Cardiac fibroblast (primary cell): ENCODE measurements at places on chromosomes 12 and 14.
A peak's percentile ranks its signal among the peaks of the same experiment; 100 is the strongest.

DNA sequence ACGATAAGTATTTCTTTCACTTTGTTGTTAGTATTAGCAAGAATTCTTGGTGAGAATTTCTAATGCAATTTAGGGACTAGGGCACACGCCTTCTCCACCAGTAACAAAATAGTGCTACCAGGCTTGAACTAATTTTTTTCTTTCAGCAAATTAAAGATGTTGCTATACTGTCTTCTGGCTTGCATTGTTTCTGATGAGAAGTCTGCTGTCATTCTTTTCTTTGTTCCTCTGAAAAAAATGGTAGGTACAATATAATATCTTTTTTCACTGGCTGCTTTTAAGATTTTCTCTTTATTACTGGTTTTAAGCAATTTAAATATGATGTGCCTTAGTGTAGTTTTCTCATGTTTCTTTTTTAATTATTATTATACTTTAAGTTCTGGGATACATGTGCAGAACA, 171.2 kb downstream of the PCNX1 start:
- DNase-seq: no peak

DNA sequence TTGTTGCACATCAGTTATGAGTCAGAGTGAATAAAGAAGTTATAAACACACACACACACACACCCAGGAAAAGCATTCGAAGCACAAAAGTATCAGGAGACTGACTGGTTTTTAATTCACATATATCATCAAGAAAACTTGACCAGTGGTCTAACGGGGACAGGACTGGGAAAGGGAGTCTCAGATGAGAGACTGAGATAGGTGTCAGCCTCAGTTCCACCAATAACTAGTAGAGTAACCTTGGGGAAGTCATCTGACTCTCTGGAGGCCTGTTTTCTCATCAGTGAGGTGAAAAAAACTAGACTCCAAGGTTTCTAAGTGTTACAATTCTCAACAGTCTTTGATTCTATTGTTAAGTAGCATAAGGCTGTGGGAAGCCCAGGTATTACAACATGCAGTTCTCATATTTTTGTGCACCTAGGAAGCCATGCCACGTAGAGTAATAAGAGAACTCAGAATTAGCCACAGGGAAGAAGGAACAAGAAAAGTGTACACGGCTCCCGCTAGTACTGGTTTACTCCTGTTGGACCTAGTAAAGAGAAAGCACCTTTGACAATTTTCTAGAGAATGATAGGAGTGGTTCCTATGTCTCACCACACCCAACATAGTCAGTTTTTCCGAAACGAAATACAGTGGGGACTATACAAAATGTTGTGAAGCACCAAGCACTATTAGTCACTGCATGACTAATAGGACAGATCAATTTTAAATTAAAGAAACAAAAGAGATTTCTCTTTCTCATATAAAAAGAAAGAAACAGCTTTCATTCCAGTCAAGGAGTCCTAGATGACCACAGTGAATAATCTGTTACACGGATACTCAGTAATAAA, 5.0 kb downstream of the PPTC7 start:
- DNase-seq: peak; percentile 95

DNA sequence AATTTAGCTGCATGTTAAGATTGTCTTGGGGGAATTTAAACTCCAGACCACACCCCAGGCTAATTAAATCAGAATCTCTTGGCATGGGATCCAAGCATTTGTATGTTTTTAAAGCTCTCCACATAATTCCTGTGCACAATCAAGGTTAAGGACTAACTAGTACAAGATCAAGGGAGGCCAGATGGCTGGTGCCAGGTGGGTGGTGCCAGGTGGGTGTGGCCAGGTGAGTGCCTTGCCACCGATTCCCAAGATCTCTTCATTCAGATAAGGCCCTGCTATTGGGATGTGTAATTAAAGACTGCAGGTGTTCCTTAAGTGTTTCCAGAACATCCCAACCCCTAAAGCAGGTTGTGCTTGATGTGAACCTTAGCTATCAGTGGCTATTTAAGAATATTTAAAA, 75.1 kb downstream of the NRXN3 start:
- DNase-seq: no peak

DNA sequence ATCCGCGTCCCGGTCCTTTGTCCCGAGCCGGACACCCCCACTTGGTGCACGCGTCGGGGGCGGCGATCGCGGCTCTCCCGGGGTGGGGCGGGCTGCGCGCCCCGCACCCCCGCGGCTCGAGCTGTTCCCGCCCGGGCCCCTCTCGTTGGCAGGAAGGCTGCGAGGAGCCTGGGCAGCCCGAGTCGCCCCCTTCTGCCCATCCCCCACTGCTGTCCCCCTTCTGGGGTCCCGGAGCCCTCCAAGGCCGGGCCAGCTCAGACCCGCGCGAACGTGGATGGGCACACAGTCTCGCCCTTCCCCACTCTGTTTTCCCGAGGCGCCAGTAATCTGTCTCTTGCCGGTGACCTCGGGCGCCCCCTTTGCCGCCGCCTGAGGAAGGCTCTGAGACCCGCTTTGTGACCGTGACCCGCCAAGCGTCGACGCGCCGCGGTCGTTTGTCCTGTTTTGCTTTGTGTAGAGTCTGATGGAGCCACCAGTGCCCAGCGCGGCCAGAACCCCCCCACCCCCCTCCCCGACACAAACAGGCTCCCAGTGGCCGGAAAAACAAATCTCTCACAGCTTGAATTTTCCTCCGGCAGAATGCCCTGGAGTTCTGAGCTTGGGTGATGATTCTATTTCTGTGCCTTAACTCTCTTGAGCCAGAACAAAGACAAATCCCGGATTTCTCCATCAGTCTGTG, 610 bp downstream of the C14orf132 start:
- DNase-seq: no peak

DNA sequence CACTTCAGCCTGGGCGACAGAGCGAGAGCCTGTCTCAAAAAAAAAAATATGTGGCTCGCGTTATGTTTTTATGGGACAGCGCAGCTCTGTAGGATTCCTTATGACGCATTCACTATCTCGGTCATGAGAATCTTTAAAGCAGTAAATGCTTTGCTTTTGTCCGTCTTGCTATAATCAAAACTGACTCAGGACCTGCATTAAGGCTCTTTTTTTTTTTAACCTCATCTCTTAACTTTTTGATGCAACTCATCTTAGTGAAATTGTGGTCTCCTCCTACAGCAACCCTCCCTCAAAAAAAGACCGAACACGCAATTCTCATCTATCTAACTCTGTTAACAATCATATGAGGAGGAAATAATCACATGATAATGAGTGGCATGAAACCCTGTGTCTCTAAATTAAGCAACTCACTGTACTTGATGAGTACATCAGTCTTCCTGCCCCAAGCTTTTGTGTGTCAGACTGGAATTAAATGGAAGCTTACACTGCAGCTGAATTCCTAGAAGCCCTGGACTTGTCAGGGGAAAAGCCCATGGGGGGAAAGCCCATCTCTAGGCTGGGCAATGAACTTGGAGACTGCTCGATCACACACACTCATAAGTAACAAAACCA, 4.3 kb downstream of the P2RX4 start:
- DNase-seq: peak; percentile 66

GRCh38 chr14:51424561-51425251, 184.7 kb downstream of the TMX1 start:
- DNase-seq: peak; percentile 89

GRCh38 chr12:4506870-4507269, 31.8 kb upstream of the RAD51AP1 start:
- peak; percentile 50 for DNase-seq

- peak; percentile 90 for DNase-seq
Measured at GRCh38 chr14:100012478-100013327, 52.5 kb upstream of the EVL start.

- no peak for DNase-seq
Measured at GRCh38 chr12:125577334-125577733, 512.1 kb downstream of the AACS start.

GRCh38 chr14:68891851-68892660, 87.0 kb downstream of the ACTN1 start:
- DNase-seq: peak; percentile 19

DNA sequence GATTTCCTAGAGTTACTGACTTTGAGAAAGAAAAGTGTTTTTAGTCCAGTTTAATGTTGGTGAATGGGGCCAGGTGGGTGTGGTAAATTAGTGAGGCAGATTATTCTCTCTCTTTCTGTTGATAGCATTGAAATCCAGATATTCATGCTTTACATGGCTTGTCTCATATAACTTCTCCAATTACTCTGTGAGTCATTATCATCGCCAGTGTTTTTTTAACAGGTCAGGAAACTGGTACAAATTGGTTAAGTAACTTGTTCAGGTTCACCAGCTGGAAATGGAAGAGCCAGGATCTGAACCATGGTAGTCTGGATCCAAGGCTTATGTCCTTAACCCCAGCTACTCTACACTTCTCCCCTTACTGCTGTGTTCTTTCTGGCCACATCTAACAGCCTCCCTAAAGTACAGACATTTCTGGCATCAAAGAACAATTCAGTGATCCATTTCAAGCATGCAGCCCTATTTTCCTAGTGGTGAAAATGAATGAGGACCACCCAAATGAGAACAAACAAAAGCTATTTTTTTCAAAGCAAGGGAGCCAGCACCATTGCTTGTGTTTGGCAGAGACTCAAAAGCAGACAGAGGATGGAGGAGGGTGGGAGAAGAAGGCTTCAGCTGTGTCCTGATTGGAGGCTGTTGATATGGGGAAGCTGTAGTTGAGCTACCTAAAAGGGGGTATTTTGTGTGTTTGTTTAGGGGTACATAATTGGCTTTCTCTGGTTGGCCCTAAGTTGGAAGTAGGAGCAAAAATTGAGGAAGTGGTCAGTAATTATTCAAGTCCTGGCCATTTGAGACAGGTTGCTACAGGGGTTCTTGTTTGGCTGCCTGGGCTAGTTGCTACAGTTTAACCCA, 1.7 kb downstream of the IRAK3 start:
- DNase-seq: peak; percentile 53

- no peak for DNase-seq
Measured at GRCh38 chr12:65889144-65889880, 65.0 kb downstream of the HMGA2 start.

DNA sequence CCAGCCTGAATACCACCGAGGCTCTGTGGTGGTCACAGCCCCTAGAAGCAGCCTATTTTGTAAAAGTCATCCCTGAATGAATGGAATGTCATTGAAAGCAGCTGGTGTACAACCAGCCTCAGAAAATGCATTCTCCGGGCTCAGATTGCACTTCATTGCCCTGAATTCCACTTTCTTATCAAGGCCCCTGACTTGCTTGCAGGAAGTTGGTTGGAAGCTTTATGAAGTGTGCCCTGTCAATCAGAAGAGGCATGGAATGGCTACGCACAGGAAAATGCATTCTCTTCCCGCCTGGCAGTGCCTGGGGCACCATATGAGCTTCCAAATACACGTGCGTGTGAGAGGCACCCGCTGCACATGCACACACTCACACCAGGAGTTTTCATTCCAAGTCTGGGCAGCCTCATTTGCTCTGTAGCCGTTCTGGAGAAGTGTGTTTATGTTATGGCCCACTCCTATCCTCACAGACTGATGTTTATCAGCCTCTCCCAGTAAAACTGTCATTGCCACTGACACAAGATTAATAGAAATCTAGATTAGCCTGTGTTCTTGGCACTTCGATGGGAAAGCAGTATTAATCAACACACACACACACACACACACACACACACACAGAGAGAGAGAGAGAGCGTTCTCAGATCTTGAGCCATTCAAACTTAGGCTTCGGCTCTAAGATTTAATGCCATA, 63.9 kb downstream of the NUAK1 start:
- peak; percentile 83 for DNase-seq

DNA sequence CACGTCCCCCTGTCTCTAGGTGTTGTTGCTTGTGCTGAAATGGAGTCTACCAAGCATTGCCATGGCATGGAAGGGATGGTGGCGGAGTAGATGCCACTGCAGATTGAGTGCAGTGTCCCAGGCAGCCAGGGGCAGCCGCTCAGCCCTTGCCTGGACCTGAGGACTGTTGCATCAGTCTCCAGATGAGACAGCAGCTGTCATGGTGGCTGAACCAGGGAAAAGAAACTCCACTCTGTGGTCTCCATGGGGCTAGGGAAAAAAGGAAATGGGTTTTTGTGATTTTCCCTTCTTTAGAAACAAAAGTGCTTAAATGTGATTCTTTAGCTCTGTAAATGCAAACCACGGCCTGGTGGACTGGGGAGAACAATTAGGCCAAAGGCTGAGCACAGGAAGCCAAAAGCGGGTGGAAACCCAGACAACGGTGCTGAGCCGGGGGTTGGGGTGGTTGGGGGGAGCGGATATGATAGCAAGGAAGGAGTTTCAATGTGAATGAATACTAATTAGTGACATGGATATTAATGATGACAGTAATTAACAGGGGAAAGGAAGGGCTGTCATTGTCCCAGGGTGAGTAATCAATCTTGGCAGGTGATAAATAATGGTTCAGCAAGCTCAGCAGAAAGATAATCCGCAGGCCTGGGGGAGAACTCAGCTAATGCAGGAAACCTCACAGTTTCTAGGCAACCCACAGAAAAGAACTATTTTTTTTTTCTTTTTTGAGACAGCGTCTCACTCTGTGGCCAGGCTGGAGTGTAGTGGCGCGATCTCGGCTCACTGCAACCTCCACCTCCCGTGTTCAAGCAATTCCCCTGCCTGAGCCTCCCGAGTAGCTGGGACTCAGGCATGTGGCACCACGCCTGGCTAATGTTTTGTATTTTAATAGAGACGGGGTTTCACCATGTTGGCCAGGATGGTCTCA, 442.6 kb downstream of the DPF3 start:
- no peak for DNase-seq

GRCh38 chr12:4987076-4988046, 56.3 kb upstream of the KCNA5 start:
- no peak for DNase-seq

DNA sequence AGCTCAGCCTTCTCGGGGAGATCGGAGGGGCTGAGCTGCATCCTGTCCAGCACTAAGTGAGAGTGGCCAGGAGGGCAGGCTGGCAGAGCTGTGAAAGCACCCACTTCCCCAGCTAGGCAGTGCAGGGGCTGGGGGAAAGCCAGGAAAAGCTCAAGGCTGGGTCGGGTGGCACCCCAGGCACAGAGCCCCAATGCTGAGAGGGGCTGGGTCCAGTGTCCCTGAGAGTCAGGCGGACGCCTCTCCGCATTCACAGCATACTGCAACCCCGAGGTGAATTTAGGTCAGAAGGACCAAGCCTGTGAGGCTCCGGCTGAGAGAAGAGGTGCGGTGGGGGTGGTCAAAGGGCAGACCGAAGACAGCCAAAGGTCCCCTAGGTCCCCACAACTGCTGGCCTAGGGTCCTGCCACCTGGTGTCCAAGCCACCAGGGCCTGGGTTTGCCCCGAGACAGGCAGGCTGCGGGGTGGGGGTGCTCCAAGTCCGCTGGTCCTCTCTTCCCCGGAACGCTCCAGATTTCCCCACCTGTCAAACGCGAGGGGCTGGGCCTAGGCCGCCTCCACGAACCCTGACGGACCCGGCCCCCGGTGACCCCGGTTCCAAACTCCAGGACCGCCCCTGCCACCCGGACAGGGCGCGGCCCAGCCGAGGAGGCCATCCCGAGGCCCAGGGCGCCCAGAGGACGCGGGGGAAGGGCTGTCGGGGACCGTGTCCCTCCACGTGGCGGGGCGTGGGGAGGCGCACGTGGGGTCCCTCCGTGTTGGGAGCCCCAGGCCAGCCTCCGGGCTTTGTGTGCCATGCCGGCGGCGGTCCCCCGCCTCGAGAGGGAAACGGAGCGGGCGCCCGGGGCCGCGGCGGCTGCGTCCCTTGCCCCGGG, 527 bp downstream of the CAMKK2 start:
- DNase-seq: peak; percentile 11
